Calu3 (cell line): ENCODE measurements at places on chromosomes 7 and 10.
A peak's percentile ranks its signal among the peaks of the same experiment; 100 is the strongest.

- no peaks in the 10 kb centered on the region for H3K27me3 ChIP-seq
- H3K4me3 ChIP-seq: no peak overlapping the region
- peak; percentile 73 for DNase-seq
Observed at GRCh38 chr10:23067939-23068775, 27.2 kb upstream of the MSRB2 start.

GRCh38 chr7:65250697-65251395 lies 122.8 kb upstream of the ZNF92 start:
- H3K4me3 ChIP-seq: no peak overlapping the region
- peaks cover 7% of the 10 kb centered on the region for H3K4me1 ChIP-seq
- no peak overlapping the region for H3K27ac ChIP-seq
- H3K27me3 ChIP-seq: peaks cover 26% of the 10 kb centered on the region

DNA sequence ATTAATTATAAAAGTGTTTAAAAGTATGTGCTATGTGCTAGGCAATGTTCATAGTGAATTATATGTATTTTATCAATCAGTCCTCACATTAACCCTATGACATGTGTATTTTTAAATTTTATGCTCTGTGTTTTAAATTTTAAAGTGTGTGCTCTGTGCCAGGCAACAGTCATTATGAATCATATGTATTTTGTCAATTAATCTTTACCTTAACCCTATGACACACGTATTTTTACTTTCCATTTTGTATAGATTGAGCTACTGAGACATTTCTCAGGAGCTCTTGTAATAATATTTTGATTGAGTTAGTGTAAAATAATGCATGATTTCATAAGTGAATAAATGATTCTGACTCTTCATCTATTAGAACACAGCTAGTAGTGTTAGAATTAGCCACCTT lies 117.8 kb downstream of the THSD7A start:
- no peak for DNase-seq
- H3K4me3 ChIP-seq: no peak overlapping the region
- peaks cover 6% of the 10 kb centered on the region for H3K36me3 ChIP-seq
- no peak overlapping the region for H3K27ac ChIP-seq
- no peaks in the 10 kb centered on the region for H3K27me3 ChIP-seq

GRCh38 chr7:14207138-14207537 lies 217.7 kb upstream of the ETV1 start:
- H3K27ac ChIP-seq: no peak overlapping the region
- peaks cover 12% of the 10 kb centered on the region for H3K27me3 ChIP-seq
- no peak overlapping the region for H3K4me3 ChIP-seq
- H3K36me3 ChIP-seq: no peaks in the 10 kb centered on the region
- peak; percentile 11 for DNase-seq

DNA sequence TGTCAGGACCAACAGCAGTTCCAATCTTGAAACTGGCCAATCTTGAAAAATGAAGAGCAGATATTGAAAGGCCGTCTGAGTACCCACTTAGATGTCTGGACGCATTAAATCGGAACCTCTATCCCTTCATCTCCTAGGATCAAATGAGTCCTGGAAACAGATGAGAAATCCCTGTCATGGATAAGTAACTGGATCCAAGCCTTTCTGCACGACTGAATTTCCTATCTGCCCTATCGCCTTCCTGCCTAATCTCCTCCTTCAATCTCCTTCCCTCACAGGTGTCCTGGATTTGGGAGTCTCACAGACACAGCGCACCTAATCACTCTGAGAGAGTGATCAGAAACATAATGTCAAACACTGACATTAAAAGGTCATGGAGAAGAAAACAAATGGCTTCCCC lies 245.2 kb upstream of the PRSS58 start:
- no peak overlapping the region for H3K4me3 ChIP-seq
- no peak overlapping the region for H3K27ac ChIP-seq
- H3K36me3 ChIP-seq: peaks cover 4% of the 10 kb centered on the region
- H3K27me3 ChIP-seq: peaks cover 56% of the 10 kb centered on the region
- DNase-seq: no peak

DNA sequence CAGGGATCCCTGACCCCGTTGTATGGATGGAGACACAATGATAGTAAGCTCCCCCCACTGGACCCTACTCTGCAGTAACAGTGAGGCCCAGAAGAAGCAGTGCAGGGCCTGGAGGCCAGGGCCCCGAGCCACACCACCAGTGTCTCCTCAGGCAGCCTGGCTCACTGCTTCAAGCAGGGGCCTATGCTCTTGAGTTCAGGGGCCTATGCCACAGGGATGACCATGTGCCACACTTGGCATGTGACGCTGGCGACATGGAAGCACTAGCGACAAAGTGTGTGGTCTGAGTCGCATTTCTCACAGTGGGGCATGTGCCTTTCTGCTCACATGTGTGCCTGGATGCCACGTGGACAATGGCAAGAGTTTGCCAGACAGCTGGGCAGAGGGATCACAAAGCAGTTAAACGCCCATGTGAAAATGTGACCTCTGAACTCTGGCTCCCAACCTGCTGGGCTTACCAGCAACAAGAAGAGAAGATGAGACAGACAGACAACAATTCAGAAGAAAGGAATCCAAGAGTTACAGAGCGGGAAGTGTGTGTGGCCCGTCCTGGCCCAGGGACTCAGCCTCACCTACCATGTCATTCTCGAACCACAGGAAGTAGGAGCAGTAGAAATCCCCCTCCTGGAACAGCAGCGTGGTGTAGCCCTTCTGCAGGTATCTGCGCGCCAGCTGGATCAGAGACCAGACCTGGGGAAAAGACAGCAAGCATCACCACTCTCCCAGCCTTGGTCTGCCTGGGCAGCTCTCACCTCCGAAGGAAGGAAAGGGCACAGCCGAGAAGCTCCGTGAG lies 4.7 kb upstream of the PYROXD2 start:
- no peak for DNase-seq
- H3K27me3 ChIP-seq: no peaks in the 10 kb centered on the region
- H3K36me3 ChIP-seq: peaks cover 6% of the 10 kb centered on the region
- H3K4me1 ChIP-seq: no peaks in the 10 kb centered on the region
- no peak overlapping the region for H3K27ac ChIP-seq
- H3K4me3 ChIP-seq: no peak overlapping the region

GRCh38 chr7:1100834-1101562 lies 13.1 kb downstream of the GPER1 start:
- no peaks in the 10 kb centered on the region for H3K4me1 ChIP-seq
- DNase-seq: no peak
- peaks cover 1% of the 10 kb centered on the region for H3K36me3 ChIP-seq
- H3K27me3 ChIP-seq: no peaks in the 10 kb centered on the region
- H3K4me3 ChIP-seq: no peak overlapping the region

- no peak overlapping the region for H3K4me3 ChIP-seq
- H3K4me1 ChIP-seq: no peaks in the 10 kb centered on the region
- H3K27ac ChIP-seq: no peak overlapping the region
- no peaks in the 10 kb centered on the region for H3K27me3 ChIP-seq
- no peaks in the 10 kb centered on the region for H3K36me3 ChIP-seq
- DNase-seq: no peak
Observed at GRCh38 chr7:70635633-70636032, 496.3 kb upstream of the GALNT17 start.

DNA sequence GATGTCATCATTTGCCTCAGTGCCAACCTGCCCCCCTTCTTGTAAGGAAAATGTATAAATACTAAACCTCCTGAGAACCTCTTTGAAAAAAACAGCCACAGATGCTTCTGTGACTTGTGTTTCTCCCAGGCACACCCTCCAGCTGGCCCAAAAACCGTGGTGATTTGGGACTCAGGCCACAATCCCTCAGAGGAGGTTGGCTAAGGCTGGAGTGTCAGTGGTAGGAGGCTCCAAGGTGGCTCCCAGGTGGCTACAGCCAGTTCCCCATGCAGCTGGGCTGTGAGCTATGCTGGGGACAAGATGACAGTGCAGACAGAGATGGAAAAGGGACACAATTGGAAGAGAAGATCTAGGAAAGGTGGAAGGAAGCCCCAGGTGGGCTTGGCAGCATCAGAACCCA lies 104.7 kb downstream of the CPXM2 start:
- peaks cover 4% of the 10 kb centered on the region for H3K36me3 ChIP-seq
- H3K4me3 ChIP-seq: no peak overlapping the region
- DNase-seq: no peak
- peaks cover 50% of the 10 kb centered on the region for H3K27me3 ChIP-seq
- H3K27ac ChIP-seq: no peak overlapping the region
- H3K4me1 ChIP-seq: peaks cover 9% of the 10 kb centered on the region

- peak overlapping the region; percentile 14 for H3K4me3 ChIP-seq
- H3K27ac ChIP-seq: peak overlapping the region; percentile 89
- peaks cover 10% of the 10 kb centered on the region for H3K36me3 ChIP-seq
- peak; percentile 91 for DNase-seq
- peaks cover 39% of the 10 kb centered on the region for H3K4me1 ChIP-seq
- no peaks in the 10 kb centered on the region for H3K27me3 ChIP-seq
Observed at GRCh38 chr7:37031571-37032257, 307.4 kb upstream of the AOAH start.

GRCh38 chr7:47826754-47827153 lies 121.5 kb downstream of the PKD1L1 start:
- peaks cover 20% of the 10 kb centered on the region for H3K27me3 ChIP-seq
- H3K4me3 ChIP-seq: no peak overlapping the region
- no peak for DNase-seq
- H3K36me3 ChIP-seq: no peaks in the 10 kb centered on the region

DNA sequence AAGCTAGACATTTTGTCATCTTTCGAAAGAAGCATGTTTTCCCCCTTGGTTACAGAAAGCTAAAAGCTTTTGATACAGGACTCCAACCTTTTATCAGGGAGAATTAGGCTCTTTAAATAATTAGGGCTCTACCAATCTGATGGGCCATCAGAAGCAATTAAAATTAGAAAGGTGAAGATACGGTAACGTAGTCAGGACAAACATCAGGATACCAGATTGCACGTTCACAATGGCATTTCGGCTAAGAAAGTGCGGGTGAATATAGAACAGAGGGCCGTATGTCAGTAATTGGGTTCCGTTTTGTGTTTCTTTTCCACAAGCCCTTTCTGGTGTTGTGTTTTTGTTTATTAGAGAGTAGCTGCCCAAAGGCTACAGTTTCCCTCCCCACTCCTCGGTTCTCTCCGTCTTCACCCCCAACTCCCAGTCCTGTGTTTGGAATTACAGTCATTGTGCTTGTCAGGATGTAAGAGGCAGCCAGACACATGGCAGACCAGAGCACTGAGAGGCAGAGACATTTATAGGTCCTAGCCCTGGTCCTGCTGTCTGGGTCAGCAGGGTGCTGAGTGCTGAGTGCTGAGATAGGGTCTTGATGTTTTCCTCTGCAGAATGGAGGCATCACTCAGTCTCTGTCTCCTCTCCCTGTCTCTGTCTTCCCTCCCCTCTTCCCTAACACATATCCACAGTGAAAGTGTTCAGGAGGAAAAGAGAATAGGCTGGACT lies 5.5 kb downstream of the PFKP start:
- H3K4me1 ChIP-seq: peaks cover 72% of the 10 kb centered on the region
- no peak for DNase-seq
- H3K4me3 ChIP-seq: no peak overlapping the region
- no peaks in the 10 kb centered on the region for H3K27me3 ChIP-seq
- H3K36me3 ChIP-seq: peaks cover 92% of the 10 kb centered on the region

DNA sequence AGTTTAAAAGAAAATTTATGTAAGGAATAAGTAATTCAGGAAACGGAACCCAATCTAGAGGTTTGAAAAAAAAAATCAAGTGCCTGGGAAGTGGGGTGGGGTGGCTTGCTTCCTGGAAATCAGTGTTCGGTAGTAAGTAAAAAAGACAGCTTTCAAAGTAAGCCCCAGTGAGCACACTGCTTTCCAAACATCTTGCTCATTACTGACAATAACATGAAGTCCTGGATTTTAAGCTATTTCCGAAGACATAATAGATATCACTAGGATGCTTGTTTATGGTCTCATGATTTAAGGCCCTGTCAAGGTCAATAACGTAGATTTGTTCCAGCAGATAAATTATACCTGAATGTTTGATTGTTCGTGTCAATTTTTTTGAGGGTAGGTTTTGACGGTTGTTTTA lies 1.3 kb downstream of the STAMBPL1 start:
- peaks cover 15% of the 10 kb centered on the region for H3K4me1 ChIP-seq
- H3K27ac ChIP-seq: peak overlapping the region; percentile 69
- peak overlapping the region; percentile 92 for H3K4me3 ChIP-seq

- H3K4me3 ChIP-seq: peak overlapping the region; percentile 89
- H3K27ac ChIP-seq: peak overlapping the region; percentile 89
- no peaks in the 10 kb centered on the region for H3K27me3 ChIP-seq
- H3K36me3 ChIP-seq: peaks cover 64% of the 10 kb centered on the region
Observed at GRCh38 chr10:24465891-24466818, 257.2 kb downstream of the KIAA1217 start.

GRCh38 chr10:129956876-129957673 lies 7.0 kb downstream of the EBF3 start:
- H3K4me3 ChIP-seq: no peak overlapping the region
- no peaks in the 10 kb centered on the region for H3K27me3 ChIP-seq
- H3K36me3 ChIP-seq: no peaks in the 10 kb centered on the region
- no peak for DNase-seq
- H3K27ac ChIP-seq: no peak overlapping the region

DNA sequence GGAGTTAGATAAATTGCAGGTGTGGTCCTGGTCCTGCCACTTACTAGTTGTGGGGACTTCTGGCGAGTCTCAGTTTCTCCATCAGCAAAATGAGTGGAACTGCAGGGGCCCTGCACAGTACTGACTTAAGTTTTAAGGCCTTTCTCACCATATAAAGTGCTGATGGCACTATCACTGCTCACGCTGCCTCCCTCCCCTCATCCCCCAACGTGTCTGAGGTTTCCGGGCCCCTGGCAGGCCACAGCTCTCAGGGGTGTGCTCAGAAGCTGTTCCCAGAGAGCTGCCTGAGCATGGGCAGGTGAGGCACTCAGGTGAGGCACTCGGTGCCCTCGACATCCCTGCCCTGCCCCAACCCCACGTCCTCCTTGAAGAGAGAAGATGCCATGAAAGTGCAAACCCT lies 74.2 kb downstream of the VOPP1 start:
- no peaks in the 10 kb centered on the region for H3K27me3 ChIP-seq
- no peak for DNase-seq
- H3K27ac ChIP-seq: no peak overlapping the region
- H3K4me3 ChIP-seq: no peak overlapping the region
- no peaks in the 10 kb centered on the region for H3K36me3 ChIP-seq
- no peaks in the 10 kb centered on the region for H3K4me1 ChIP-seq

DNA sequence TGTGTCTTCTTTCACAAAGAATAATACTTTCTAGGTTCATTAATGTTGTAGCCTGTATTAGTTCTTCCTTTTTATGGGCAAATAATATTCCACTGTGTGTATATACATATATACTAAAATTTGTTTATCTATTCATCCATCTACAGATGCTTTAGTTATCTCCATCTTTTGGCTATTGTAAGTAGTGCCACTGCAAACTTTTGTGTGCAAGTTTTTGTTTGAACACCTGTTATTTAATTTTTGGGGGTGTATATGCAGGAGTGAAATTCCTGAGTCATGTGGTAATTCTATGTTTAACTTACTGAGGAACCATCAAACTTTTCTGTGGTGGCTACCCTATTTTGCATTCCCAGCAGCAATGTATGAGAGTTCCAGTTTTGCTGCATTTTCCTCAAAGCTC lies 37.7 kb upstream of the AGR3 start:
- no peak overlapping the region for H3K4me3 ChIP-seq
- H3K27ac ChIP-seq: peak overlapping the region; percentile 30
- DNase-seq: no peak
- H3K36me3 ChIP-seq: peaks cover 24% of the 10 kb centered on the region
- peaks cover 92% of the 10 kb centered on the region for H3K4me1 ChIP-seq

GRCh38 chr7:25485026-25485425 lies 256.7 kb upstream of the NPVF start:
- H3K4me1 ChIP-seq: no peaks in the 10 kb centered on the region
- H3K27ac ChIP-seq: no peak overlapping the region
- no peak for DNase-seq
- H3K36me3 ChIP-seq: no peaks in the 10 kb centered on the region
- H3K4me3 ChIP-seq: no peak overlapping the region
